ENCODE measurements at places on chromosomes 3 and 15.

GRCh38 chr3:156787926-156788663, 38.1 kb upstream of the LEKR1 start:
- peak; percentile 54 for DNase-seq

GRCh38 chr3:3302964-3303363, 123.5 kb upstream of the CRBN start:
- DNase-seq, result no peak

DNA sequence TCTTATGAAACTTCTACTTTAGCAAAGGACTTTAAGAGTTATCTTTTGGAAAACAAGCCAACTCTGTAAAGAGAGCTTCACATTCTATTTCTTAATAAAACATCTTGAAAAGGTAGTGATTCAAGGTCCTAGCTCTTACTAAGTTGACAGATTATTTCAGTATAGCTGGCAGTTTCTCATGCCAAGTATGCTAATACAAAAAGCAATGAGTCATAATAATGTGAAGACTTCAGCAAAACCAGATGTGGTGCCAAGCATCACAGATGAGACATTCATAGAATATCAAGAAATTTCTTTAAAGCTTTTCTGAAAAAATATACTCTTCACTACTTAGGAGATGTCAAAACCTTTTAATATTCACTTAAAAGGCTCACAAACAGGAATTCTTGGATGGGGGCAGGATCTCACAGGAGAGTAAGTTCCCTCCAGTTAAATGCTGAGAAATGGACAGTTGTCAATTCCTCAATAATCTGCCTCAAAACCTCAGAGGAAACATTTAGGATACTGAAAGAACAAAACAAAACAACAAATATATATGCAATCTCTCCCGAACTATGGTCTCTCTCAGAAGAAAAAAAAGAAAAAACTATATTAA, 45.6 kb downstream of the DCBLD2 start:
- DNase-seq, result no peak

DNA sequence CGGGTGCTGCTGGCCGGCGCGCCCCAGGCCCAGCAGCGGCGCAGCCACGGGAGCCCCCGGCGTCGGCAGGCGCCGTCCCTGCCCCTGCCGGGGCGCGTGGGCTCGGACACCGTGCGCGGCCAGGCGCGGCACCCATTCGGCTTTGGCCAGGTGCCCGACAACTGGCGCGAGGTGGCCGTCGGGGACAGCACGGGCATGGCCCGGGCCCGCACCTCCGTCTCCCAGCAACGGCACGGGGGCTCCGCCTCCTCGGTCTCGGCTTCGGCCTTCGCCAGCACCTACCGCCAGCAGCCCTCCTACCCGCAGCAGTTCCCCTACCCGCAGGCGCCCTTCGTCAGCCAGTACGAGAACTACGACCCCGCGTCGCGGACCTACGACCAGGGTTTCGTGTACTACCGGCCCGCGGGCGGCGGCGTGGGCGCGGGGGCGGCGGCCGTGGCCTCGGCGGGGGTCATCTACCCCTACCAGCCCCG, 777 bp downstream of the LOXL1 start:
- DNase-seq, result peak; percentile 59

- no peak for DNase-seq
Observed at GRCh38 chr15:73424506-73424905, 18.5 kb upstream of the REC114 start.
